ENCODE measurements at places on chromosomes 1 and 21.

DNA sequence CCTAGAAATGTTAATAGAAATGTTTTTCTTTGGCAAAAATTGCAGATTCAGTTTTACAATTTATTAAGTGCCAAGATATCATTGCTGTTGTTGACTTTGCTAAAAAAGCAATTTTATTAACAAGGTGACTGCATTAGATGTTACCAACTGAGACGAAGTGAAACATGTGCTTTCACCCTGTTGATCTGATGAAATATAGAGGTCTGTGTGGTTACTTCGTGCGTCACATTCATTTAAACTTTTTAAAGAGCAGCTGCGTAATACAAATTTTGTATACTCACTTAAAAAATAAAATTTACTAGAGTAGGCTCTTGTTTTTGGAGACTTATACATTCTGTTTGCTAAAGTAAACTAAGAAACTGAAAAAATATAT is 465.7 kb downstream of the USP25 start:
- DNase-seq: no peak

DNA sequence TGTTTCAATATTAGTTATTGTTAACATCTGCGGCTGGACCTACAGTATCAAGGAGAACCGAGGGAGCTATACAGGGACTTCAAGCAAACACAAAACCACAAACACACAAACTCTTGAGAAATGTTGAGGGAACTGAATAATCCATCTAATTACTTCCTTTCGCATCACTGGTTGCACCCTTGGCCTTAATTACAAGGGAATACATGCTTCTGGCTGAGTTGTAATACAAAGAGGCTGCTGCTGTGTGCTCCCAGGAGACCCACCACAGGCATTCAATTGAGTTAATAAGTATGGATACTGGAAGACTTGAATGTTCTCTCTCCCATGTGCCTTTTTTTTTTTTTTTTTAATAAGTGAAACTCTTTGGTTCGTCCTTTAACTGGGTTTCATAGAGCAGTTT is 16.8 kb upstream of the SMYD2 start:
- DNase-seq: no peak

- DNase-seq: no peak
Measured at GRCh38 chr1:187689129-187689528, 860.4 kb downstream of the PLA2G4A start.

DNA sequence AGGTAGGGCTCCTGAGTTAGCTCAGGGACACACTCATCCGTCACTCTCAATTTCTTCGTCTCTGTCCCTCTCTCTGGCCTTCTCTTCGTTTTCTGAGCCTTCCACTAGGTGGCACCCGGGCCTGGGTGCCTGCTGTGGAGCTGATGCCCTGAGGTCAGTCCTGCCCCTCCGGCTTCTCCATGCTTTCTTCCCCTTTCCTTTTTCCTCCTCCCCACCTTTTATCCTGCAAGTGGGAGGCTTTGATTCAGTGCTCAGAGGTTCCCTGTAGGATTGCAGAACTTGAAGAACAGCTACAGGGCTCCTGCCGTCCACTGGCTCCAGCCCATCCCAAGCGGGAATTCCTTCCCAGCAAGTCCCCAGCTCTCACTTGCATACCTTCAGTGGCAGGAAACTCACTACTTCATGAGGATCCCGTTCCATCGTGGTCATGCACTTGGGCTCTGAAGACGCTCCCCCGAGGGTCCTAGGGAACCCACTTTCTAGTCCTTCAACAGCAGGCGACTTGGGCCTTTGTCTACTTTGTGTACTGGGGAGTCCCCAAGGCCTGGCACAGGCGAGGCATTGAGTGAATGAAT is 45.6 kb downstream of the SRRM1 start:
- peak; percentile 75 for DNase-seq

DNA sequence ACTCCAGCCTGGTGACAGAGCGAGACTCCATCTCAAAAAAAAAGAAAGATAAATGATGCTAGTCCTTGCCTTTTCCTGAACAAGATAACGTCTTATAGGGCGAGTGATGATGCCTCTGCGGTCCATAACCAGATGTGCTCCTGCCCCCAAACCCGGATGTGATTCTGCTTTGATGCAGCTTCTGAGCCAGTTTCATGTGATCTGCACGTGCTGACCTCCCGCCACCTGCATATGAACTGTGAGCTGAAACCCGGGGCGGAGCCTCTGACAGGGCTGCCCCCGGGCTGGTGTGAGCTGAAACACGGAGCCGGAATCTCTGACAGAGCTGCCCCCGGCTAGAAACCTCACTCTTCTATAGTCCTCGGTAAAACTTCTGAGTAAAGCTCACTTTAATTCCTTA is 1.3 kb downstream of the KRTAP12-4 start:
- no peak for DNase-seq

DNA sequence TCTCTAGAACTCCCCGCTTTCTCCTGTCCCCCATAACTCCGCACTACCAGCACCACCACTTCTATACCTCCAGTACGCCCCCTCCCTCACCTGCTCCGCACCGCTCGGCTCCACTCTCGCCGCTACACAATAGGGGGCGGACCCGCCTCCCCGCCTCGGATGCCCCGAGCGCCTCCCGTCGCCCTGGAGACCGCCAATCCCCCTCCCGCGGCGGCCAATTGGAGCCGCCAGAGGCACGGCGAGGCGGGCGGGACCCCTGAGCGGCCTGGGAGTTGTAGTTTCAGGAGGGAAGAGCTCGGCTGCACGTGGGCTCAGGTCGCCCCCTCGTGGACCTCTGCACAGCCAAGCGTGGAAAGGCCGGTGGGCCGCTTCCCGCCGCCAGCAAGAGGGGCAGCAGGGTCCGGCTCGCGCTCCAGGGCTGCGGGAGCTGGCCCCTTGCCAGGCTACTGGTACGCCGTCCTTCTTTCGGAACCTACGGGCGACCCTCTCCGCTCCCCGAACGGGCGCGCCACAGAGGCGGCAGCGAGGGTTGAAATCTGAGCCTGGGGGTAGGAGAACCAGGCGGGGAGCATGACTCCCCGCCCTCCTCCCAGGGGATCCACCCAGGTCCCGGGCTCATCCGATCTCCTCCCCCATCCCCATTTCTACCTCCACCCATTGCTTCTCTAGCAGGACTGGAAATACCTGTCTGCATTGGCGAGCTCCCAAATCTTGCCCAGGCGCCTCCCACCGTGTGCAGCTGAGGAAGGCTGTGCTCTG is at the start of gene IGSF9:
Gene IGSF9, minus strand, starts transcription at position 131 of the 759 bp plus-strand sequence. CDS start 2,159 bp downstream, outside the sequence.
- peak; percentile 63 for DNase-seq

DNA sequence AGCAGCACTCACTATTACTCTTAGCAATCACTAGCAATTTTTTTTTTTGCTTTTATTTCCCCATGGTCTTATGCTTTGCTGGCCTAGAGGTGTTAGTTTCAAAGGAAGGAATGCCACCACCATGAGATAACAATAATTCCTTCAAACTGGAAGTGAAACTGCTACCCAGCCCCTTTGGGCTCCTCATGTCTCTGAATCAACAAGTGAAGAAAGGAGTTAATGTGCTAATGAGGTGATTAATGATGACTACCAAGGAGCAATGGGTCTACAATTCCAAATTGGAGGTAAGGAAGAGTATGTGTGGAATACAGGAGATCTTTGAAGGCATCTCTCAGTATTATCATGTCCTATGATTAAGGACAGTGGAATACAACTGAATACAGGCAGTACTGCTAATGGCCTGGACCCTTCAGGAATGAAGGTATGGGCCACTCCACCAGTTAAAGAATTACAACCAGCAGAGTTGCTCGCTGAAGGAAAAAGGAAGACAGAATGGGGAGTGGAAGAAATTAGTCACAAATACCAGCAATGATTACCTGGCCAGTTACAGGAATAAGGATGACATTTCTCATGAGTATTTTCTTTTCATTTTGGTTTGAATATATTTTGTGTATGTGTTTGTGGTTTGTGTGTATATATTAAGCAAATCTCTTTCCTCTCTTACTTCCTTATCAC is 652.9 kb downstream of the ADGRL2 start:
- no peak for DNase-seq

- peak; percentile 72 for DNase-seq
Measured at GRCh38 chr1:39609618-39610331, 29.7 kb downstream of the HEYL start.

- no peak for DNase-seq
Measured at GRCh38 chr1:33010932-33011731, 25.6 kb downstream of the AK2 start.

DNA sequence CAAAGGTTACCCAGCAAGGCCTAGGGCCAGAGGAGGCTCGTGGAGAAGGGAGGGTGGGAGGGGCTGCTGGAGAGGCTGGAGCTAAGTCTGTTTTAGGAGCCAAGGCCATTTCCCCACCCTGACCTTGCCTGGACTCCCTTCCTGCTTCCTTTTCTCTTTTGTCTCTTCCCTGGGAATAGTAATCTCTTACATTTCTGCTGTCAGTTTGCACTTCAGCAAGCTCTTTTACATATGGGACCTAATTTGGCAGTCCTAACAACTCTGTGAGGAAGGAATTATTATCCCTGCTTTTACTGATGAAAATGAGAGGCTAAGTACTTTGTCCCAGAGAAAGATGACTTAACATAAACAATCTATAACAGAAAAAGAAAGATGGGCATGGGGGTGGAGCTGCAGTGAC is 13.8 kb downstream of the OPTC start:
- DNase-seq: no peak

DNA sequence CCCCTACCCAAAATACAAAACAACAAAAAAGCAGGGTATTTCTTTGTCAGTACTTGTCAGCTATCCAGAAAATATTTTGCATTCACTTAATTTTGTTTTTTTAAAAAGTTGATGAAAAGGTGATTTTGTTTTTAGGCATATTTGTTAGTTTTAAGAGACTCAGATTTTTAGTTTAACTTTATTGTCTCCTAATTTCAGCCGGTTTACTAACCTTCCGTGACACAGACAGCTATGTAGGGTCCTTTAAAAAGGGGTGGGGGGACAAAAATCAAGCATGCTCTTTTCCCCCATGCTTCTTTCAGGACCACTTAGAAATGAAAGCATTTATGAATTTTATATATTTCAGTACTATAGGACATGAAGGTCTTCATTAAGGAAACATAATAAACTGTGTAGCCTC is 1.6 kb downstream of the PBX1 start:
- DNase-seq: no peak

DNA sequence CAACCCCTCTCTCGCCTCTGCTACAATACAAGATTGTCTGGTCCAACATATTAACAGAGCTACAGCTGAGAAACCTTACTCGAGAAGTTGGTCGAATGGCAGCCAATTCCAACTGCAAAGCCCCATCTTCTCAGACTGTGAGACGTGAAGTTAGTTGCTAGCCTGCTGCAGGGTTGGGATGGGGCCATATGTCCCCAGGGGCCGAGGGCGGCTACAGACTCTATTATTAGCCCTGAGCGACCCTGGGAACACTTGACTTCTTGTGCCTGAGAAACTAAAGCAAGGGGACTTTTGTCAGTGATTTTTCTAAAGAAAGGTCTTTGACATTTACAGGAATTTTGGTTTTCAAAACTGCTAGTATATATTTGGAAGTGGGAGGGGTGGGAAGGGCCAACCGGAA is 13.7 kb downstream of the NCF2 start:
- no peak for DNase-seq

- DNase-seq: no peak
Measured at GRCh38 chr1:225746361-225747179, 31.1 kb upstream of the SRP9 start.

- no peak for DNase-seq
Measured at GRCh38 chr1:153474347-153474746, 13.9 kb upstream of the S100A7 start.

- DNase-seq: peak; percentile 9
Measured at GRCh38 chr1:56584910-56585528, 5.7 kb upstream of the PLPP3 start.

- peak; percentile 45 for DNase-seq
Measured at GRCh38 chr1:167488786-167489185, 29.5 kb downstream of the CD247 start.

GRCh38 chr1:235878082-235878811 is 11.5 kb upstream of the LYST start:
- no peak for DNase-seq

GRCh38 chr1:206796981-206797402 is 24.7 kb upstream of the IL10 start:
- no peak for DNase-seq

- no peak for DNase-seq
Measured at GRCh38 chr1:193614275-193614674, 427.9 kb upstream of the B3GALT2 start.

GRCh38 chr1:19390901-19391595 is 78.9 kb downstream of the SLC66A1 start:
- peak; percentile 69 for DNase-seq

DNA sequence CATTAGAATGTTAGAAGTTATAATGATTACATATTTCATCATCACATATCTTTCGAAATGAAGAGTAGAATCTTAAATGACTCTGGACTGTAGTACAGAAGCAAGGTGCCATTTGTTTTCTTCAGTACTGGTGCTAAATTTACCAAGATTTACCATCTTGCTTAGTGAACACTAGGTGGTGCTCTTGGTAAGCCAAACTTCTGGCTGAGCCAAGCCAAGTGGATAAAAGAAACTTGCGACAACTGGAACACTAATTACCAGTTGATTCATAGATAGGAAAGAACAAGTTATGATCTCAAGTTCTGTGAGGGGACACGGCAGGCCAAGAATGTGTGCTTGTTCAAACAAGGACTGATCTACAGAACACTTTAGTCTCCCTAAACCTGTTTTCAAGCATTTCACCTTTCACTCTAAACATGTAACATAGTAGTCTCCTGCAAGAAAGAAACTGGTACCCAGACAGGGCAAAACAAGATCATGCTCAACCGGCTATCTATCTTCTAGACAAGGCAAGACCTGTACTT is 19.8 kb downstream of the SPRTN start:
- DNase-seq: peak; percentile 45

DNA sequence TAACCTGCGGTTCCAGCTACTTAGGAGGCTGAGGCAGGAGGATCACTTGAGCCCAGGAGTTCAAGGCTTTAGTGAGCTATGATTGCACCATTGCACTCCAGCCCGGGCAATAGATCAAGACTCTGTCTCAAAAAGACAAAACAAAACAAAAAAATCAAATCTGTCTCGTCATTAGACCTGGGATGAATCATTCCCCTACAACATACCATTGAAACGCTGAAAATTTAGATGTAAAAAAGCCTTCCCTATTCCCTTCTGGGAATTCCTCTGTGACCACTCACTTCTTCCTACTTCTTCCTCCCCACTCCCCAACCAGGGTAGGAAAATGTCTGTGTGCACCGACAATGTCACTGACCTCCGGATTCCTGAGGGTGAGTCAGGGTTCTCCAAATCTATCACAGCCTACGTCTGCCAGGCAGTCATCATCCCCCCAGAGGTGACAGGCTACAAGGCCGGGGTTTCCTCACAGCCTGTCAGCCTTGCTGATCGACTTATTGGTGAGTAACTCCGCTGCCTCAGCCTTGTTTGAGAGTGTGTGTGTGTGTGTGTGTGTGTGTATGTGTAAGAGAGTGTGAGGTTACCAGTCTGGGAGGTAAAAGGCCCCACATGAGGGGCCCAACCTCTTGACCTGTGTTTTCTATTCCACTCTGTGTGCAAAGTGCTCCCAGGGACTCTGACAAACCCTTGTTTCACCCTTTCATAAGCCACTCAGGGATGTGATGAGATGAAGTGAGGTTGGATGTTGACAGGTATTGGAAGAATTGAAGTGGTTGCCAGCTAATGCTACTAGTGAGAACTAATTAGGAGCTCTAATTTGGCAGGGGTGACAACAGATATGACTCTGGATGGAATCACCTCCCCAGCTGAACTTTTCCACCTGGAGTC is 16.3 kb upstream of the SARS1 start:
- peak; percentile 49 for DNase-seq

Measured in activated naive CD4-positive, alpha-beta T cell treated with anti-CD3 and anti-CD28 coated beads for 36 hours (primary cell).